Heart left ventricle (tissue), 16 donors: ENCODE measurements at places on chromosomes 2 and 18.
A peak's percentile ranks its signal among the peaks of the same experiment; 100 is the strongest.

DNA sequence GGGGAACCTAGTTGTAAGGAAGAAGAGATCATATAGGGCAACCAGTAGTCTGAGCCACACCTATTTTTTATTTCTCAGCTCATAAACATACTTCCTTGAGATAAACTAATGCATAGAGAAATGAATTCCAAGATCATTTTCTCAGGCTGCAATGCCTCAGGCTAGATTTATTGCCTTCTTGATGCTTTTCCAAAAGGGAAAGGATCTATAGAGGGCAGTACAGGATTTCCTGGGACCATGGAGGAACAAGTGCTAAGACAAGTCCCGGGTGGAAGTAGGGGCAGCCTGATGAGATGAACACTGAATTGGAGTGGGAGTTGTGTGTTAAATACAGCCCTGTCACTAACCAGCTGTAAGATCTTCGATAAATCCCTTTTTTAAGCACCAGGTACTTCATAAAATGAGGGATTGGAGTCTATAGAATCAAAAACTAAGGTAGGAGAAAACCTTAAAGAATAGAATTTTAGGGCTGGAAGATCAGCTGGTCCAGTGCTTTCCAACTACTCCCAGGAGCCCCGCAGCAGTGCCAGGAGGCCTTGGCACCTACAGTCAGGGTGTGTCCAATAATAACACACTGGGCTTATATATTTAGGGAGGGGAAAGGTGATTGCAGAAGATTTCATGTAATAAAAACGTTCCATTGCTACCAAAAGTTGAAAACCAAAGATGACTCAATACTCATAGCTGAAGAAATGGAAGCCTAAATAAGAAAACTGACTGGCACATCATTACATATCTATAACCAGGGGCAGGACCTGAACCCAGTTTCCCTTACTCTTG lies 58.1 kb downstream of the SERTAD2 start:
- H3K4me3 ChIP-seq: no peak overlapping the region
- no peak overlapping the region for H3K27ac ChIP-seq
- no peaks in the 10 kb centered on the region for H3K27me3 ChIP-seq

DNA sequence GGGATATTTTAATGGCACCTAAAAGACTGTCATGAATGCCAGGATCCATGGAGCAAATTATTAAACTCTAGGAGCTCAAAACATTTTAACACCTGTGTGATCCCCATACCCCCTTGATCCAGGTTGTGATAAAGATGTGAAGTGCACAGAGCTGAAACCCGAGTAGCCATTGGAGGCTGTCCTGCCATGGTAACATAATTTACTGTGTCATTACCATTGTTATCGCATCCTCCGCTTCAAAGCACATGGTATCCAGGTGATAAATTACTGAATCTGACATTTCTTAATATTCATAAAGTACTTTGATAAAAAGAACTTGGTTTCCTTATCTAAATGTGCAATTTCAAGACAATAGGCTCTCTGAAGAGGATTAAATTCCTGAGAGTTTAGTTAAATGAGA lies 109.3 kb downstream of the CHST9 start:
- no peak overlapping the region for H3K27ac ChIP-seq
- H3K36me3 ChIP-seq: no peaks in the 10 kb centered on the region
- no peak for DNase-seq
- no peaks in the 10 kb centered on the region for H3K27me3 ChIP-seq

GRCh38 chr2:105786231-105787230 lies 41.8 kb downstream of the NCK2 start:
- H3K36me3 ChIP-seq: peaks cover 14% of the 10 kb centered on the region
- peaks cover 55% of the 10 kb centered on the region for H3K4me1 ChIP-seq
- H3K27ac ChIP-seq: no peak overlapping the region
- no peaks in the 10 kb centered on the region for H3K27me3 ChIP-seq
- H3K4me3 ChIP-seq: no peak overlapping the region
- DNase-seq: no peak

DNA sequence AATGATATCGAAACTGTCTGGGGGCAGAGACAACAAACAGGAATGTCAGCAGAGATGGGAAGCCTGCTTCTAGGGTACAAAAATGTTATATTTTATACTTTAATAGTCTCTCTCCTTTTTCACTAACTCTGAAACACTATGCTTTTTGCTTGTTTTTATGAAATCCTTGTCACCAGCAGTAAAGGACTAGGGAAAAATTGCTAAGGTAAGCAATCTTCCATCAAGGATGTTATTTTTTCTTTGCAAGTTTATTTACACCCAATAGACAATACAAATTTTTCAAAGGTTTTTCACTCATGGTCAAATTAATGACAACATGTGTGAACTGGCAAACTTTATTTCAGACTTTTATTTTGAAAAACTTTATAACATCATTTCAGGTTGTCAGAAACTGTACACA lies 1465.9 kb upstream of the NXPH2 start:
- no peaks in the 10 kb centered on the region for H3K36me3 ChIP-seq
- no peak overlapping the region for H3K27ac ChIP-seq
- H3K4me3 ChIP-seq: no peak overlapping the region

GRCh38 chr2:66032226-66032775 lies 402.6 kb upstream of the MEIS1 start:
- no peak for DNase-seq
- H3K27ac ChIP-seq: no peak overlapping the region
- H3K4me1 ChIP-seq: no peaks in the 10 kb centered on the region
- no peaks in the 10 kb centered on the region for H3K27me3 ChIP-seq
- H3K36me3 ChIP-seq: no peaks in the 10 kb centered on the region
- no peak overlapping the region for H3K4me3 ChIP-seq

GRCh38 chr2:126932529-126932928 lies 33.8 kb downstream of the TEX51 start:
- no peaks in the 10 kb centered on the region for H3K4me1 ChIP-seq
- no peak for DNase-seq
- no peak overlapping the region for H3K4me3 ChIP-seq
- no peaks in the 10 kb centered on the region for H3K27me3 ChIP-seq
- no peak overlapping the region for H3K27ac ChIP-seq
- H3K36me3 ChIP-seq: no peaks in the 10 kb centered on the region

DNA sequence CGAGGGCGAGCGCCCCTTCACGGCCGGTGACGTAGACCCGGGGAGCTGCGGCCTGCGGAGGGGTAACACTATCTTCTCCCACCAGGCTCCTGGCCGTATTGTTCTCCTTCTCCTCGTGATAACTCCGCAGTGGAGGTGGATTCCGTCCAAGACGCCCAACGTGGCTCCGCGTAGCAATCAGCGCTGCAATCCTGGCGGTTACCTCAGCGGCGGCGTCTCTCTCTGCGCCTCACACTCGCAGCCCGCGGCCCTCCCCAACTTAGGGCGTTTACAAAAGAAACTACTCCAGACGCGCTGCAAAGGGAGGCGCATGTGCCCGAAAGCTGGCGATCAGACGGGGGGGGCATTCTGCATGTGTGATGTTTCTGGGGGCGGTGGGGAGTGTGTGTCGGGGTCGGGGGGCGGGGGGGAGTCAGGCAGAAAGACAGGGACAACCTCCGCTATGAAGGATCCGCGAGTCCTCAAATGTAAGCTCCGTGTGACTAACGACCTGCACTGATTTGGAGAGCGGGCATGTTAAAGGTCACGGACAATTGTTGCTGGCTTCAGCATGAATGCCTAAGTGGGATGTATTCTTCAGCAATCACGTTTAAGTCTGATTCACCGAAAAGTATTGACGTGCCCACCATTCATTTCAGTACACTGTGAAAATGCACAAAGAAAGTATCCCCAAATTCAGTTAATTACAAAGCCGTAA lies 1.3 kb upstream of the ZNF516 start:
- H3K27me3 ChIP-seq: no peaks in the 10 kb centered on the region
- H3K4me3 ChIP-seq: peak overlapping the region; percentile 59
- peak; percentile 63 for DNase-seq
- H3K4me1 ChIP-seq: peaks cover 7% of the 10 kb centered on the region
- no peaks in the 10 kb centered on the region for H3K36me3 ChIP-seq

DNA sequence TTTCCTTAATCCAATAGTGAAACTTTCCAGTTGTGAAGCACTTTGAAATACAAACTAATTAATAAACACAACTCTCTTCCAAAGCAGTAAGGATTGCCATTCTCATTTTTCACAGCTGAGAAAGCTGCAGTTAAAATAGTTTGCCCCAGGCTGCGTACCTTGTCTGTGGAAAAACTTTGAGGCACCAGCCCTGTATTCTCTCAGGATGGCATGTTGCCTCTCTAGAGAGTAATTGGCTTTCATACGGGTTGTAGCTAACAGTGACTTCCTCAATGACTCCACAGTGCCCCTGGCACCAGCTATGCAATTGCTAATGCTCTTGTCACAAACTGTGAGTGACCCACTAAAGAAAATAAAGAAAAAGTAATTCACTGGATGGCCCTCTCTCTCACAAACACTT lies 345.7 kb downstream of the MTX2 start:
- DNase-seq: no peak
- no peaks in the 10 kb centered on the region for H3K27me3 ChIP-seq
- H3K36me3 ChIP-seq: no peaks in the 10 kb centered on the region

DNA sequence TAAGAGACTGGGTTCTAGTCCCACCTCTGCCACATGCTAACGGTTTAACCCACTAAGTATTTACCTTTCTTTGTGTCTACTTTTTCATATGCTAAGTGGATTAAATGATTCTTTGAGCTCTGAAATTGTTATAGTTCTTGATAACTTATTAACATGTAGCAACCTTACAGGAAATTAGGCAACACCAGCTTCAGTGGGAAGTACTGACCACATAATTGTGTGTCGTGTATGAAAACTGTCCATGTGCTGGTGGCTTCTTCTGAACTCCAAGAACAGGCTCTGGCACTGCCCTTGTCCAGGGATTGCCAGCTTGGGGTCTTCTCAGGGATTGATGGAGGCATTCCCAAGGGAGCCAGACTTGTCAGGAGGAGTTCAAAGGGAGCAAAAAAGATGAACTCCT lies 427.7 kb downstream of the TGIF1 start:
- H3K4me1 ChIP-seq: no peaks in the 10 kb centered on the region
- H3K27ac ChIP-seq: no peak overlapping the region
- no peak for DNase-seq
- H3K36me3 ChIP-seq: no peaks in the 10 kb centered on the region
- no peak overlapping the region for H3K4me3 ChIP-seq

GRCh38 chr2:120322329-120322728 lies 23.6 kb upstream of the INHBB start:
- no peak overlapping the region for H3K4me3 ChIP-seq
- no peak for DNase-seq
- H3K27me3 ChIP-seq: no peaks in the 10 kb centered on the region
- H3K4me1 ChIP-seq: no peaks in the 10 kb centered on the region

DNA sequence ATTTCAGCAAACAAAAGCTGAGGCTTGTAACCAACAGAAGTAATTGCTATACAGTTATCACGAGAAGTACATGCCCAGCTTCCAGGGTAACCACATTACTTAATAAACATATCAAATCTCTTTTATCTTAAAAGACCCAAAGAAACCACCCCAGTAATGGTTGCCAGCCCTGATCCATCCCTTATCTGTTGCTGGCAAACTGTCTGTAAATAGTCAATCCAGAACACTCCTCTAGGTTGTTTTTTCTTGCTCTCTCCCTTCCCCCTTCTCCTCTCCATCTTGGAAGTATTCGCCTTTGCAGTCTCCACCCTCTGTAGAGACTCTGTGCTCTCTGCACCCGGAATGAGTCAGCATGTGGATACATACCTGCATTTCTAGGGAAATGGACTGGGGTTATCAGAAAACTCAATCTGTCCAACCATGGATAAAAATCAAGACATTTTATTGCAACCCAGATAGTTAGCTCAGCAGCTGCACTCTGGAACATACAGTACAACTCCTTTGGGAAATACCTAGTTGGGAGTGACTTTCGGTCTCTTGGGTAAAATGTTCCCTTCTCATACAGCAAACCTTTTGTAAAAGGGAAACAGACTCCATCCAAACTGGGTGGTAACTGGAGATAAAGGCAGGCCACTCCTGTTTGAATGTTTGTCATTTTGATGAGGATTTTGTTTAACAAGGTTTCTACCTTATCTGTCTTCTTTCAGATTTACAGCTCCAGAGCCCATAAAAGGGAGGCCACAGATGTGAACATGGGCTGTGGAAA lies 123.5 kb upstream of the FOSL2 start:
- no peak overlapping the region for H3K4me3 ChIP-seq
- DNase-seq: no peak
- no peaks in the 10 kb centered on the region for H3K36me3 ChIP-seq
- no peaks in the 10 kb centered on the region for H3K27me3 ChIP-seq
- H3K4me1 ChIP-seq: peaks cover 4% of the 10 kb centered on the region

DNA sequence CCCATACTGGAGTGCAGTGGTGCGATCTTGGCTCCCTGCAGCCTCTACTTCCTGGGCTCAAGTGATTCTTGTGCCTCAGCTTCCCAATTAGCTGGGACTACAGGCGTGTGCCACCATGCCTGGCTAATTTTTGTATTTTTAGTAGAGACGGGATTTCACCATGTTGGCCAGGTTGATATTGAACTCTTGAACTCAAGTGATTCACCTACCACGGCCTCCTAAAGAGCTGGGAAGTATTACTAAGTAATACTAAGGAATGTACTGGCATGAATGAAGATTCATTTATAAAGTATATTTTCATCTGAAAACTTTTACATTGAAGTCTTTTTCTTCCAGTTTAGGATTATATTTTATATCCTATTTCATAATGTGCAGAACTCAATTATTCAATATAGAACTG lies 38.1 kb downstream of the NUP35 start:
- H3K27ac ChIP-seq: no peak overlapping the region
- DNase-seq: no peak
- no peak overlapping the region for H3K4me3 ChIP-seq
- H3K4me1 ChIP-seq: no peaks in the 10 kb centered on the region
- no peaks in the 10 kb centered on the region for H3K27me3 ChIP-seq
- peaks cover 15% of the 10 kb centered on the region for H3K36me3 ChIP-seq

DNA sequence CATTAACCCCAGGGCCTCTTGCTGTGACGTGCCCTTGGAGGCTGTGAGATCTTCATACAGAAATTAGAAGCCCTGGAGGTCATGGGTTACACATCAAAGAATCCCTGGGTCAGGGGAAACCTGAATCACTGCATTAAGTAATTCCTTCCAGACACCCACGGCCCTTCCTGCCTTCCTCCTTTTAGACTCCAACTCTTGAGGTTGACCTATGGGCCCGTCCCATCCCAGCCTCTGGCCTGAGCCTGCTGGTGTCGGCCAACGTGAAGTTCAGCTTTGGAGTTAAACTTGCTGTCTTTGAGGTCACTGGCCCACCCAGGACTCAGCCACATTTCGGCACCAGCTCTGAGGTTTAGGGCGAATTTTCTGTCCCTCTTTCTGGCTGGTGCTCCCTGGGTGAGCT lies 198.3 kb downstream of the ACKR3 start:
- no peaks in the 10 kb centered on the region for H3K4me1 ChIP-seq
- H3K36me3 ChIP-seq: no peaks in the 10 kb centered on the region
- no peak overlapping the region for H3K27ac ChIP-seq
- no peak for DNase-seq
- no peak overlapping the region for H3K4me3 ChIP-seq
- no peaks in the 10 kb centered on the region for H3K27me3 ChIP-seq

DNA sequence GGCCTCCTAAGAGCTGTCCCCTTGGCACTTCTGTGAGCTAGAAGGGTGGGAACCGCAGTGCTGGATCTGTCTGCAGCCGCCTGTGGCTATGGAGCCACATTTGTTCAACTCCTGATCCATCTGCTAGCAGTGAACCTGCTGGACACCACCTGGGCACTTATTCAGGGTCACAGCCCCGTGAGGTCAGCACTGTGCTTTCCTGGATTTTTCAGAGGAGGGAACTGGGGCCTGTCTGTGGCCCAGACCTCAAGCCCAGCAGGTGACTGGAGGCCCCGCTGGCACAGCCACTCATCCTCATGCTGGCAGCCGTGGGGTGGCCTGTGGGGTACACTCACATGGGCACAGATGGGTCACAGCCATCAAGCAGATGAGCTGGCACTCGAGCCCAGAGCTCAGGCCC lies 155.3 kb downstream of the TFCP2L1 start:
- no peaks in the 10 kb centered on the region for H3K36me3 ChIP-seq
- H3K4me3 ChIP-seq: no peak overlapping the region
- DNase-seq: no peak
- no peaks in the 10 kb centered on the region for H3K4me1 ChIP-seq
- no peak overlapping the region for H3K27ac ChIP-seq
